ENCODE measurements at places on chromosomes 2 and 18.
A peak's percentile ranks its signal among the peaks of the same experiment; 100 is the strongest.

- no peak for DNase-seq
Measured at GRCh38 chr2:44980751-44981713, 28.2 kb downstream of the SIX2 start.

- DNase-seq, result no peak
Measured at GRCh38 chr18:44659771-44660170, 20.9 kb upstream of the SETBP1 start.

DNA sequence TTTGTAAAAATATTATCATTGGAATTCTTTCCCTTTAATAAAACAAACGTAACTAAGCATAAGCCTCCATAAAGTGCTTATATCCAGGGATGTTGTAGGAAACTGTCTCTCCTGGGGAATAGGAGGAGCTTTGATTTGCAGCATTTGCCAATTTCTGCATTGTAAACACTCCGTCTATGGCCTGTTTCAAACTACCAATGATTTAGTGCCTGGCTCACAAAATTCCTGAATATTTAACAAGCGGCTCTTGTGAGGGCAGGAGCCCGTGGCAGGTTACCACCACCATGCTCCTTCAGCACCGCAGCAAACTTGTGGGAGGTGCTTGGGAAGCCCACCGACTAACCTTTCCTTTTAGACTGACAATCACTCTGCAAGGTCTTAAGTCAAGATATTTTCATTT lies 520.3 kb downstream of the SOX11 start:
- DNase-seq, result no peak

- no peak for DNase-seq
Measured at GRCh38 chr2:3871002-3871401, 167.6 kb downstream of the DCDC2C start.

GRCh38 chr18:74613381-74613780 lies 15.7 kb downstream of the ZNF407 start:
- DNase-seq, result no peak

GRCh38 chr2:102122115-102122514 lies 20.4 kb upstream of the IL1R1 start:
- peak; percentile 83 for DNase-seq

DNA sequence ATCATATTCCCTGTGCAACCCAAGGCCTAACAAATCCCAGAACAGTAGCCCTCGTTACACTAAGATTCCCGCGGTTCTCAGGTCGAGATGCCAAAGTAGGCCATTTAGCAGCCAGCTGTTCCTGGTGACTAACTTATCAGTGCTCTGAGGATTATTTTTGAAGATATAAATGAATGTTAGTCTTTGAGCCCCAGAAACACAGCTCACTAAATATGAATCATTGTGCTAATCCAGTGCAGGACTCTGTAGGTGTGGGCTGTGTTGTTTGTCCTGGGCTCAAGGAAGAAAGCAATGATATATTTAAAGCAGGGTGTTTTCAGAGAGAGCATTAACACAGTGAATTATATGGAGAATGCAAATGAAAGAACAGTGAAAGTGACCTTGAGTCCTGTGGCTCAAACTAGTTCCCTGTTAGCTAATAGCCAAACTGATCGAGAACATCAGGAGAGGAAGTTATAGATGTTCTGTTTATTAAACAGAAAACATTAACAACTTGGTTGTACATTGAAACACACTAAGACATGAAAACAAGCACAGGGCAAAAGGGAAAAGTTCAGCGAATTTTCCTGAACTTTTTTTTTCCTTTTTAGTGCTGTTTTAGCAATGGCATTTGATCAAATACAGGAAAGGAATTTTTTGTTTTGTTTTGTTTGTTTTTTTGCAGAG lies 228.3 kb downstream of the RNF152 start:
- DNase-seq, result no peak

- DNase-seq, result peak; percentile 82
Measured at GRCh38 chr2:59301466-59302402, 1060.6 kb upstream of the FANCL start.

- peak; percentile 67 for DNase-seq
Measured at GRCh38 chr2:224142397-224143312, 103.6 kb upstream of the SERPINE2 start.

DNA sequence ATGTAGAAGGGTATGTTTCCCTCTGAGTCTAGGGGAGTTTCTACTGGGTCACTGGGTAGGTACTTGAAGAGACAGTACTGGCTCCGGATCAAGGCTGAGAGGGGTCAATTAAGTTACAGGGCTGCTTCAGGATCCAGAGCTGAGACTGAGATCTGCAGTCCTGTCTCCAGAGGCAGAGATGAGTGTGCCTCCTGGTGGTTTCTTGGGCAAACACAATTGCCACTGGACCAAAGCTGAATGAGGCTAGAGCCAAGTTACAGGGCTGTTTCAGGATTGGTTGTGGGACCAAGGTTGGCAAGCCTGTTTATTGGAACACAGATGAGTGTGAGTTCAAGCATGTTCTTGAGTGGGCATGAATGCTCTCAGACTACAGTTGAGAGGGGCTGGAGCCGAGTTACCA lies 157.9 kb downstream of the ADCYAP1 start:
- no peak for DNase-seq

GRCh38 chr2:151198645-151199044 lies 63.0 kb downstream of the RBM43 start:
- DNase-seq, result no peak

- DNase-seq, result no peak
Measured at GRCh38 chr2:6924101-6924923, 7.1 kb downstream of the RNF144A start.

- DNase-seq, result no peak
Measured at GRCh38 chr2:55581874-55582547, 35.4 kb downstream of the PPP4R3B start.

GRCh38 chr2:217182926-217183325 lies 323.1 kb upstream of the TNP1 start:
- no peak for DNase-seq

DNA sequence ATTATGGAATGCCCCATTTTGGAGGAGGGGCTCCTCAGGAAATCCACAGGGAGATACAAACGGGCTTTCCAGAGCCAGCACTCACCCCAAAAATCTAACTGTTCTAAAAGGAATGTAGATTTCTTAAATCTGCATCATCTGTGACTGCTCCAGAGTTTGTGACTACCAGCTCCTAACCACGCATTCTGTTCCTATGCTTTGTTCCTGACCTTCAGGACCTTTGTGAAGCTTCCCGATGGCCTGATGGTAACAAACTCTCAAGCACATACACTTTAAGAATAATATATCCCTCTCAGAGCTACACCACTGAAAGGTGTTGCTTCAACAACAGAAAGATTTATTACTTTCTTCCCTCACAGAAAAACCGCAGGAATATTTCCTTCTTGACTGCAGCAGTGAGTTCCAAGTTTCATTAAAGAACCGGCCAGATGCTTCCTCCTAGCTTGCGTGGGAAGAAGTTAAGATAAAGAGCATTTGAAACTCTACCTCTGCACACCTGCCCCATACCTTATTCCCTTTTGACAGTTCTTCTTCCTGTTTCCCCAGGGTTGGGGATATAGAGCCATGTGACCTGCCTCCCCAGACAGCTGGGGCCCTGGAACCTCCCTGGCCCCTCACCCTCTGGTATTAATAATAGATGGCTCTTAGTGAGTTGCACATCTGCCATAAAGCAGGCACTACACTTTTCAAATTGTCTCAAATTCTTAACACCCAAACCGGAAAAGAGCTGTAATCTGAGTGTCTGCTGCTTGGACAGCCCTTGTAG lies 40.2 kb upstream of the EML4 start:
- peak; percentile 93 for DNase-seq

DNA sequence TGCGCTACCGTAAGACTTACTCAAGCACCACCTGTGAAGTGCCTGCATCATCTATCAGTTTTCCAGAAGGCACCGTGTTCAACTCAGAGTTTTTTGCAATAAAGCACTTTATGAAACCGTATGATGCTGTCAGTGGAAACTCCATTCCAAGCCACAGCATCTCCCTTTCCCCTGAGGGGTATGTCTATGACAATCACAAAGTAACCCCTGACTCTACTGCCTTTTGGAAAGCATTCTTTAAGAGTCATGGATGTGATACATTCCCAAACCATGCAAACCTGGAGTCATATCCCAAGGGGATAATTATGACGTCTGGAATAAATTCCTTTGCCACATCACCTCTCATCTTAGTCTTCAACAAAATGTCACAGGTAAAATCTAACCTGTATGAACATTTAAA lies 39.2 kb downstream of the UNC50 start:
- peak; percentile 5 for DNase-seq

DNA sequence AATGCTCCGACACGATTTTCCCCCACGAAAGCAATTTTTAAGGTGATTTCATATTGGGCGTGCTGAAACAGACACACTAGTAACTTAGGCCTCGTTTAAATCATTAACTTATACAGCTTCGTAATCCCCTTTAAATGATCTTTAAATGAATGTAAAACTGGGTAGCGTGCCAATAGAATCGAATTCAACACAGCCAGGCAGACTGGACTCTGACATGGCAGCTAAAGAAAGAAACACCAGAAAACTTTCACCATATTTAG lies 2.4 kb upstream of the ID2 start:
- no peak for DNase-seq

Measured in fibroblast of skin of left biceps (primary cell).